AG09309 (cell line): ENCODE measurements at places on chromosomes 12 and 14.

DNA sequence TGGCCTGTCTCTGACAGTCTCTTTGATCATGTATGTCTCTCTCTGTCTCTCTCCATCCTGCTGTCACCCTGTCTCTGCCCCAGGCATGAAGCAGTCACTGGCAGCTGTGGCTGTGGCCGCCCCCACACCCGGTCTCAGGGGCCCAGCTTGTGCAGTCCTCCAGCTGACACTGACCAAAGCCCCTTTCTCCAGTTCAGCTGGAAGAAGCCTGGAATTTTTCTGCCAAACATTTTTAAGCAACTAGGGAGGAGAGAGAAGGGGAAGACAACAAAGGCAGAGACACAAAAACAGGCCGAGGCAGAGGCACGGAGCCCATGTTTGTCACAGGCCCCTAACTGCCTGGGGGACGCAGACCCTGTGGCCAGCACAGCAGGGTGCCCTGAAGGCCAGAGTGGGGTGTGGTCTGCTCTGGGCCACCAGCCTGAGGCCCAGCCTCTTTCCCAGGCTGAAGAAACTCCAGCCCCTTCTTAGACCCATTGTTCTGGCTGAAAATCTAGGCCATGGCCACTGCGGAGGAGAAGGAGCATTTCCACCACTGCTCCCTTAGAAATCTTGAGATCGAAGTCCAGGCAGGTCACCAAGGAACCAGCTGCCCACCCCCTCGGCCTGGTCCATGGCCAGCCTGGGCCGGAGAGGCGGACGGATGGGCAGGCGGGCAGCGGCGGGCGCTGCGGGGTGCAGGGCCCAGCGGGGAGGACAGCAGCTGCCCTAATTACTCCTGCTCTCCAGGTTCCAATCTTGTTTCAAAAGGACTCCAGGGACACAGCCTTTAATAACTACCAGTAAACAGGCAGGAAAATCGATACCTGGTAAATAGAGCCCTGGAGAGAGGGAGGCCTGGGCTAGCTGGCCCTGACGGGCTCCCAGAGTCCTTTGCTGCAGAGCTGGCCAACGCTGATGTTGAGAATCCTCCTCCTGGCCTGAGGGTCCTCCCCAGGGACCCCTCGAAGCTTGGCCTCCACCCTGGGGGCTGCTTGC lies 14.9 kb downstream of the DTX1 start:
- DNase-seq = no peak

GRCh38 chr14:103194256-103195045 lies 71.2 kb downstream of the TNFAIP2 start:
- DNase-seq = peak; percentile 58

DNA sequence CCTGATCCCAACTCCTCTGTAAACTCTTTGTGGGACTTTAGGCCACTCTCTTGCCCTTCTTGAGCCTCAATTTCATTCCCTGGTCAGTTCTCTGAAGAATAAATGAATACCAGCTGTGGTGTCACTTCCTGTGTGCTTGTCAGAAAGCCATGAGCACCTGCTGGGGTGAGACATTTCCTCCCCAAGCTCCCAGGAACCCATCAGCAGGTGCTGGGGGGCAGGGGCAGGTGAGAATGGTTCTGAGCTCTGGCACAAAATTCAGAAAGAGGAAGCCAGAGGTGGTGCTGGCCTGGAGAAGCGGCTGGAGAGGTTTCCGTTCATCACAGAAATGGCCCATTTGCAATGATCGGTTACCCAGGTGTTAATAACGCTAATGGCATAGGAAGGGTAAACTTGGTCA lies 14.9 kb downstream of the LHX5 start:
- no peak for DNase-seq

DNA sequence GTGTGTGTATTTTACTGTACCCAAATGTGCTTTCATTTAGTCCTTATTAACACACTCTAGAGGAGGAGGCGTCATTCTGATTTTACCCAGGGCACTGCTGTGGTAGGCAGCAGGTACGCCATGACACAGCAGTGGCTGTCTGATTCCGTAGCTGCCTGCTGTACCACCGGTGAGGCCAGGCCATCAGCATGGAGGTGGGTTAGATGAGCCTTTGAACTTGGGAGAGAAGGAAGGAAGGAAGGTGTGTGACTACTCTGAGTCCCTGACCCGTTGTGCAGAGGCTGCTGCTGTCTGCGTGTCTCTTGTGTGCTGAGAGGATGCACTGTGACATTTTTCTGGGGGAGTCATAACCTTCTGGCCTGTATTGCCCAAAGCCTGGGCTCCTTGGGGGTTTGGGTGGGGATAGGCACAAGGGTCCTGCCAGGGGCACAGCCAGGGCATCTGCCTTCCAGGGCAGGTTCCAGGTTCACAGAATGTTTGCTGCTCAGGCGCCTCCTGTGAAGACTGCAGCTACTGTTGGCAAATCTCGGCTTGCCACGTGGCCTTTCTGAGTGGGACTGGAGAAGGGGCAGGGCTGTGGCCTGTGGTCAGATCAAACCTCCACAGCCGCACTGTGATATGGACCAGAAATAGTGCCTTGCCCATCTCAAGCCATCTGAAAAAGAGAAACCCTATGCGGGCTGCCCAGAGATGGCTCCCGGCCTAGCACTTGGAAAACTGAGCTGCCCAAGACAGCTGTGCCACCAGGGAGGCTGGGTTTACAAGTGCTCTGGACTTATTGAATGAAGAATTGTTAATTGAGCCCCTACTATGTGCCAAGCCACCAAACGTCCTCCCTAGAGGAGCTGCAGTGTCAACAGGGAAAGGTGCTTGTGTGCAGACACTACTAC lies 47.1 kb downstream of the MLXIP start:
- no peak for DNase-seq

GRCh38 chr14:74362361-74362915 lies 14.2 kb downstream of the VRTN start:
- peak; percentile 17 for DNase-seq

- no peak for DNase-seq
These were observed 1600.5 kb upstream of the SEL1L start for GRCh38 chr14:83133981-83134645.

DNA sequence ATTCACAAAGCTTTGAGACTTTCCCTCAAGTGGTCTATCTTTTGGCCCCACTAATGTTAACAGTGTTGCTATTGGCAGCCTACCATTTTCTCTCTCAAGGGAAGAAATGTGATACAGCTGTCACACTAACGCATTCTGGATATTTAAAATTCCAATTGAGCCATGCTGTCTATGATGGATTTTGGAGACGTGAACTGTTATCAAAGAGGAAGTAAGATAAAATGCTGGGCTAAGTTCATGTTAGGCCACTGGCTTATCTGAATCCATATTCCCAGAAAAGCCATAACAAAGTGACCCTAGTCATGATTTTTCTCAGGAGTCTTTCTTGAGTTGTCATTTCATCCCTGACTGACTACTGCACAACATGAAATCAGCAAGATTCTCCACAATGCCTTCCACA lies 200.2 kb downstream of the PHLDA1 start:
- DNase-seq = no peak

GRCh38 chr12:88914967-88915366 lies 334.7 kb upstream of the KITLG start:
- no peak for DNase-seq

- no peak for DNase-seq
These were observed 19.4 kb downstream of the UTP20 start for GRCh38 chr12:101299346-101299745.

DNA sequence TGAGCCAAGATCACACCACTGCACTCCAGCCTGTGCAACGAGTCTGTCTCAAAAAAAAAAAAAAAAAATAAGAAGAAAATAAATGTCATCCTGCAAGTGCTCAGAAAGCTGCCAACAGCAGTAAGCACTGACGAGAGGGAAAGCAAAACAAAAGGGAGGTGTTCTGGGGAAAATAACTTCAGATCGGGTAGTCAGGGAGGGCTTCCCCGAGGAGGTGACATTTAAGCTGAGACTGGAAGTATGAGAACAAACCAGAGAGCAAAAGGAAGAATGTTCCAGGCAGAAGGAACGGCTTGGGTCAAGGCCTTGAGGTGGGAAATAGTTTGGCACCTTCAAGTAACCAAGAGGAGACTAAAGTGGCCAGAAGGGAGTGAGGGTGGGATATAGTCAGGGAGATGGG lies 4.7 kb upstream of the FAM222A start:
- DNase-seq = no peak

DNA sequence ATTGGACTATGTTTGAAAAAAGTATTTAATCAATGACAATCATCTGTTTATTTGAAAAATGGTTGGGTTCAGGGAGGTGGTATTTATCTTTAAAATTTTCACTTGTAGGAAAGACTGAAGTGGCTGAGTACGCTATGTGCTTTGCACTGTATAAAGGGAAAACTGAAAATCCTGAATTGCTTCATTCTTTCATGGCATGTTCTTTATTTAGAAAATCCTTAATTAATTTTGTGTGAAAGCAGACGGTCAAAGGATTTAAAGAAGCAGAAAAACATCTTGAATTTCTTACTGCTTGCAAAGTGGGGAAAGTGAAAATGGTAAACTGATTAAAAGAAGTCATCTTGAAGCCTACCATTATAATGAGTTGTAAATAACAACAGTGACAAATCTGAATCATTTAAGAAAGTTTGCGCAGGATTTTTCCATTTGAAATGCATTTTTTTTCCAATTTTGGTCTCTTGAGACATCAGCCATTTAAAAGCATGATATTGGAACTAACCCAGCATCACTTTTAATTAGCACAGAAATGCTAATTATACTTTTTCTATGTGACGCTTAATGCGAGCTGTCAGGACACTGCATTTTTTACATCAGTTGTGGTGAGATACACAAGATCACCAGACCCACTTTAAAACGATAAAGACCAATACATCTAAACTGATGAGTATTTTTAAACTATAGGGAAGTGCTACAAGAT lies 169.0 kb downstream of the NEDD1 start:
- DNase-seq = no peak

DNA sequence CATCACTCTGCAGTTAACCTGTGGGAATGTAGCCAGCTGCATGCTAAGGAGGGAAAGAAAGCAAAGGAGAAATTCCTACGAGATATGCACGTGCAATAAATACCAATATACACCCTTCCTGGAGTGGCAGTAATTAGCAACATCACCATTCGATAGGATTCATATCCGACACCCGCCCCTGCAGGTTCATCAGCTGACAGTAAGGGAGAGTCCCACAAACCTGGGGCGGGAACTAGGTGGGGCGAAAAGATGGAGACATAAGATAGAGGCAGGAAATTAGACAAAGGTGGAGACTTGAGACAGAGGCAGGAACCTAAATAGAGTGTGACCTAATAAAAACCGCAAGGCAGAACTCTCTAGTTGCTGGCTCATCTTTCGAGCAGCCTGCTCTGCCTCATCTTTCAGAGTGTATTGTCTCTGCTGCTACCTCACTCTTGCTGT lies 51.6 kb downstream of the PLEKHG3 start:
- DNase-seq = no peak

DNA sequence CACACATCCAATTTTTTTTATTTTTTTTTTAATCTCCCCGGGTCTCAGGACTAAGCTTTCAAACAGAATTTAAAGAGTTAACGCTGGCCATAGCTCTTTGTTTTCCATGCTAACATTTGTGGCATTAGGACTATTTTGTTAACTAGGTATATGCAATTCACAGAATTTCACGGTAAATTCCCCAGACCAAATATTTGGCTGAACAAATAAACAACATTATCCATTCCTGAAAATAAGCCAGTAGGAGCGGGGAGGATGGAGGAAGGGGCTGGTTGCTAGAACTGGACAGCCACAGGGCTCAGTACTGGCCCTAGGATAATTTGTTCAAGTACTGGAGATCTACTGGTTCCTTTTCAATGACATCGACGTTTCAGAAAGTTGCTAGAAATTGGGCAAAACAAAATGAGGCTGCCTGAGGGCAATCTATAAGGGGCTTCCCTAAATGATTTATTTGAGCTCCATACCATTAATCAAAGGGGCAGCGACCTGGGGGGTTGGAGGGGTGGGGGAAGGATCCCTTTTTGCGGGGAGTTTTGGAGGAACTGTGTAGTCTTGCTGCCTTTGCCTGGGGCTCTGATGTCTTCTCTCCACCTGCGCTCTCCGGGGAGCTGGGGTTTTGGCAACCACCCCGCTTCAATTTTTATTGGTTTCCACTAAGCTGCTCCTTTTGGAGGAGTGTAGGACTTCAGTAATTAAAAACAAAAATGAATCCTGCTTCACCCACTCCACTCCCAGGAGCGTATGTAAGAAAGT lies 9.0 kb downstream of the BMP4 start:
- no peak for DNase-seq

GRCh38 chr12:26122061-26122680 lies 2.7 kb downstream of the BHLHE41 start:
- DNase-seq = no peak

DNA sequence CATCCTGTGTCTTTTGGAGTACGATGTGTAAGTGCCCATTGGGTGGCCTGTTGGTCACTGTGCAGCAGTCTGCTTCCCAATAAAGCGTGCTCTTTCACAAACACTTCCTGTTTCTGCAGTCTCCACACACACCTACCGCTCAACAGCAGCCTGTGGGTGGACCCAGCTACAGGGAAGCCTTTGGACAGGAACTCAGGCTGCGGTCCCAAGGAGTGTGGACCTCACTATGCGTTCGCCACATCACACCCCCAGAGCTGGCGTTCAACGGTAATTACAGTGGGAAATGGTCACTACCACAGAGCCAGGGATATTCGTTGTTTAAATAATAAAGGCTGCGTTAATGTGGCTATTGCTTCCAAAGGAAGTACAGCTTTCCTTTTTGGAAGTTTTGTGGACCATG lies 16.2 kb downstream of the PSMC1 start:
- DNase-seq = no peak

DNA sequence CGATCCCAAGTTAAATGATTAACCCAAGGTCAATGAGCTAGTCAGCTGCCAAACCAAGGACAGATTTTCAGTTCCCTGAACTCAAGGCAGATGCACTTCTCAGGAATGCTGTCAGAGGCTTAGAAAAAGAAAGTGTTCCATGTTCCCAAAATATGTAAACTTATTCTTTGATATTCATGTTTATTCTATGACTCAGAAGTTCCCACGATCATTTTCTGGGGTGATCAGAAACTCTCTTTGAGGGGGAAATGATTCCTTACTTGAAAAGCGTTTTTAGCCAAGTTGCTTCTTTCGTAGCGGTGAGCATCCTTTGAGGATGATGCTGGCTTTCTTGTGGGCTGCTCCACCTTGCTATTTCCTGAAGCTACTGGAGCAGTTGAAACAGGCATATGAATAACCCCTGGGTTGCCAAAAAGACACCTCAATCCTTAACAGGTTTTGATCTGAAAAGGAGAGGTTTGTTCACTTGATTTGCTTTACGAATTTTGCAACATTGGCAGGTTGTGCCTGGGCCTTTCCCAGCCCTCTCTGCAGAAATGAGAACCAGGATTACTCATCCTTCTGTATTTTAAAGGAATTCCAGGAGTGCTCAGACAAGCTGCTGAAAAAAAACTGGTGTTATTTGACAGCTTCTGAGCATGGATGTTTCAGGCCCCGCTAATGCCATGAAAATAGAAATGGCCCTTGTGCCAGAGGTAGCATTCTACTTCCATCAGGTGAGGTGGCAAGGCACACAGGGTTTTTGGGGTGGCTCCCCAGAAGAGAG lies 121.4 kb upstream of the HIF1A start:
- DNase-seq = no peak

DNA sequence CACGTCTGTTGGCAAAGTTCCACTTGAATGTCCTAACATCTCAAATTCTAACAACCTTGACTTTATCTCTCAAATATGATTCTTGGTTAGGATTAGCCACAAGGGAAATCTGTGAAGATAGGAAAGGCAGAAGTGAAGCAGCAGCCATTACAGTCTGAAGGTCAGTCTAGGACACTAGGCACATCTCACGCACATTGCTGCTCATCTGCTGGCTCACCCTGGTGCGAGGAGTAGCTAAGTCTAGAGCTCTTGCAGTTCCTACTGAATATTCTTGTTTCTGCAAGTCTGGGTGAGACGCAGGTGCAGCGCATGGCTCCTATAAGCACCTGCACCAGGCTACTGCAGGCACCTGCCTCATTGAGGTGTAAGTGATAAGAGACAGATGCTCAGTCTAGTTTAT lies 6.4 kb upstream of the SLC25A3 start:
- DNase-seq = no peak

GRCh38 chr12:99522456-99522855 lies 125.1 kb upstream of the GARIN6 start:
- DNase-seq = no peak
